GM12891 (cell line): ENCODE measurements at places on chromosomes 12 and 14.

- peak; percentile 30 for DNase-seq
These were observed 20.0 kb upstream of the TCP11L2 start for GRCh38 chr12:106282457-106283097.

DNA sequence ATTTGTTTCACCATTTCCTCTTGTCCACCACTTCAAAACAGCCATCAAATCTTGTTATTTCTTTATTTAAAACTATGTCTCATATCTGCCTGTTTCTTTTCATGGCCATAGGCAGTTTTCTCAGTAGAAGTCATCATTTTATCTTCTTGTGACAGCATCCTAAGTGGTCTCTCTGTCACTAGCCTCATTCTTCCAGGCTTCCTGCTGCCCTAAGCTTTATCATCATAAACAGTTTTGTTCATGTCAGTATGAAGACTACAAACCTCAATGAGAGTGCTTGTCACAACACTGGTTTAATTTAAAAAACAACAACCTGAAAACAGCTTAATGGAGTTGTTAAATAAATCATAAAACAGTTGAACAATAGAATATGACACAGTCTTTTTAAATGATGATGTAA is 387.8 kb upstream of the RPL10L start:
- no peak for DNase-seq

DNA sequence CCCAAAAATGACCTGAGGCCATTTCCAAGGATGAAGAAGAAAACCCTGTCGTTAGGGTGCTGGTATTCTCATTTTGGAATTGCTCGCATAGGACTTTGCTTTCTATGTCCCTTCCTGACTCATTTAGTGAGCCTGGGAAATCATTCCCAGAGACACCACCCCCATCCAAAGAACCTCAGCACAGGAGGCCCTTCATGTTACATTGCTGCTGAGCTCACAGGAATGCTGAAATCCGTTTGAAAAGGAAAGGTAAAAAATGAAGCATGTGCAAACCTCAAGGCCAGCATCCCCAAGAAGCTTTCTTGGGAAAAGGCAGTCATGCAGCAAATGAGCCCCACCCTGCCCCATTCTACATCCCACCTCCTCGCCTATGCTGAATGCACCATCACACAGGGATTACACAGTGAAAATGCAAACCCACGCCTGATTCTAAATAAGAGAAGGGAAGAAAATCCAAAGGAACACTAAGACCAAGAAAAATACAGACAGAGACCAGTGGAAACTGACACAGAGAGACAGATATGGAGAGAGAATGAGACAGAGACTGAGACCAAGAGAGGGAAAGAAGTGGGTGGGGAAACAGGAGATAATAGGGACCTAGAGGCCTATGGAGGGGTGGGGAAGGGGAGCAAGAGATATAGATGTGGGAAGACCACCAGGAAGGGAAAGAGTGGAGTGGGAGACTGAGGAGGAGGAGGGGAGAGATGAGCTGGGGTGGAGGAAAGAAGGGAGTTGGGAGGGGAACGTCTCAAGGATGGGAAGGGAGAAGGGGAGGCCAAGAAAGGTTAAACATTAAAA is 33.5 kb downstream of the NIN start:
- no peak for DNase-seq

GRCh38 chr12:52754135-52754534 is 23.0 kb downstream of the KRT76 start:
- no peak for DNase-seq

DNA sequence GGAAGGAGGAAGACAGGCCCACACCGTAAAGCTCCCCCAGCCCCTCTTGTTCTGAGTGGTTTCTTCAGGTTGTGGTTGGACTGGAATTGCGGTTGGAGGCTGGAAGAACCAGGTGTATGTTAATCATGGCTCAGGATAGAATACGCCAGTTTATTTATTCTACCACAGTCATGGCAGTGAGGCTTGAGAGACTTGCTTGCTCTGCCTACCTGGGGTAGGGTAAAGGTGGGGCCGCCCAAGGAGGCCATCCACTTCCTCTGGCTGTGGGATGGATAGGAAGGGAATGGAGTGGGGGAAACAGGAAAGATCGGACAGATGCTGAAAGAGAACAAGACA is 8.1 kb downstream of the SHMT2 start:
- no peak for DNase-seq

DNA sequence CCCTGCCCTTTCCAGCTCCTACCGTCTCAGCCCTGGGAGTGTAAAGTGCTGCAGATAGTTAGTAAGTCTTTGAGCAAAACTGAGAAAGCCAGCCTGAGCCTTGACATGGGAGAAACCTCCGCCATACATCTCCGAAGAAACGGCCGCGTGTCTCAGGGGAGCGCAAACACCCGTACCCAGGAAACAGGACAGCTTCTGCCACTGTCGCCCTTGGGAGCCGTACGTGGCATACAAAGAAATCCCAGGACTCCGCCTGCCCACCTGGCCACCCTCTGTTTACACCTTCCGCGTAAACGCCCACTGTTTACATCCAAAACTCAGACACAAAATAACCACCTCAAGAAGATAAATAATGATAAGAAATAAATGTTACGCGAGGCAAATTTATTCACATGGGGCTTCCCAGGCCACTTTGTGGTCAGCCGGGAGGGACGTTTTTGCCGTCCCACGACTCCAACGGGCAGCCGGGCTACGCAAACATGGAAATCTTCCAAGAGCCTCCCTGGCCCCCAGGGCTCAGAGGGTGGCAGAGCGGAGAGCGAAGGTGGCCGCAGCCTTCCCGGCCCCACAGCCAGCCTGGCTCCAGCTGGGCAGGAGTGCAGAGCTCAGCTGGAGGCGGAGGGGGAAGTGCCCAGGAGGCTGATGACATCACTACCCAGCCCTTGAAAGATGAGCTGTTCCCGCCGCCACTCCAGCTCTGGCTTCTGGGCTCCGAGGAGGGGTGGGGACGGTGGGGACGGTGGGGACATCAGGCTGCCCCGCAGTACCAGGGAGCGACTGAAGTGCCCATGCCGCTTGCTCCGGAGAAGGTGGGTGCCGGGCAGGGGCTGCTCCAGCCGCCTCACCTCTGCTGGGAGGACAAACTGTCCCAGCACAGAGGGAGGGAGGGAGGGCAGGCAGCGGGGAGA is at the start of gene BDKRB2:
BDKRB2 (plus strand) TSS at position 689 of the 908 bp plus-strand sequence. CDS start 32,269 bp downstream, outside the sequence.
- no peak for DNase-seq

GRCh38 chr14:80358112-80358511 is 146.8 kb upstream of the DIO2 start:
- no peak for DNase-seq

DNA sequence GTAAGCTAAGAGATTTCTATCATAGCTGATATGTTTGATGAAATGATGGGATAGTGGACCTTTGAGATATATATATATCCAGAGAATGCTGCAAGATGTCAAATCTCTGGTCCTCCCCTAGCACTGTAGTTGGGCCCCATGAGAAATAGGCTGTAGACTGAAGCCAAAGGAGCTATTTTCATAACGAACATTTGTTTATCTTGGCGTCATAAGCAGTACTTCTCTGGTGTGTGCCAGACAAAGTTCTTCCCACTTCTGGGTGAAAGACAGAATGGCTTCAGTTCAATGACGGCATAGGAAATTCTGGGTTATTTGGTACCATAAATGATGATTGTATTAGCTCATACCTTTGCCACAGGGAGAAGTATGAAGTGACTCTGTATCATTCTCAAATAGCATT is 534.3 kb downstream of the SOX5 start:
- no peak for DNase-seq

DNA sequence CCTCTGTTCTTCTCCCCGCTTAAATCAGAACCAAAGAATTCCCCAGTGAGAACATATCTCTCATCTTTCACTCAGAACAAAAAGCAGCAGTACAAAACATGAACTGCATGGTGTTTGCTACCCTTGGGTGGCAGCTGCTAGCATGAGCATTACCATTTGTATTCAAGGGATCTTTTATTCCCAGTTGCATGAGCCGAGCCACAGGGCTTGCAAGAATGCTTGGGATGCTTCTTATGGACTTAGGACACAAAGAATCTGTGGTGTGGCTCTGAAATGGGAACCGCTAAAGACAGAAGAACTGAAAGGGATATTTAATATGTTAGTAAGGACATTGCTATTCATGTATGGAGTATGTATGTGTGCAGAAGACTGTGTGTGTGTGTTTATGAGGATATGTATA is 190.6 kb downstream of the TMX1 start:
- DNase-seq, result no peak

DNA sequence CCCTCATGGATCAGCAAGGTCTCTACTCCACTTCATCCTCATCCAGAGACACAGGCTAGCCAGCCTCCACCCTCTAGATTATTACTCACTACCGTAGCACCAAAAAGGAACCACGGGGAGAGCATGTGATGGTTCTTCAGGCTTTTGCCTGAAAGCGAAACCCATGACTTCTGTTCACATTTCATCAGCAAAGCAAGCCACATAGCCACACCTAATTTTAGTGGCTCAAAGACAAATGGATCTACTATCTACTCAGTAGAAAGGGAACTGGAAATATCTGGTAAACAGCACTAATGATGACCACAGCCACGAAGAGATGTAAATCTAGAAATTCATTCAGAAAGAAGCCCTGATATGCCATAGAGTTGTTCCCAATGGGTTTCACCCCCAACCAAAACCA is 51.4 kb downstream of the VCPKMT start:
- peak; percentile 45 for DNase-seq

DNA sequence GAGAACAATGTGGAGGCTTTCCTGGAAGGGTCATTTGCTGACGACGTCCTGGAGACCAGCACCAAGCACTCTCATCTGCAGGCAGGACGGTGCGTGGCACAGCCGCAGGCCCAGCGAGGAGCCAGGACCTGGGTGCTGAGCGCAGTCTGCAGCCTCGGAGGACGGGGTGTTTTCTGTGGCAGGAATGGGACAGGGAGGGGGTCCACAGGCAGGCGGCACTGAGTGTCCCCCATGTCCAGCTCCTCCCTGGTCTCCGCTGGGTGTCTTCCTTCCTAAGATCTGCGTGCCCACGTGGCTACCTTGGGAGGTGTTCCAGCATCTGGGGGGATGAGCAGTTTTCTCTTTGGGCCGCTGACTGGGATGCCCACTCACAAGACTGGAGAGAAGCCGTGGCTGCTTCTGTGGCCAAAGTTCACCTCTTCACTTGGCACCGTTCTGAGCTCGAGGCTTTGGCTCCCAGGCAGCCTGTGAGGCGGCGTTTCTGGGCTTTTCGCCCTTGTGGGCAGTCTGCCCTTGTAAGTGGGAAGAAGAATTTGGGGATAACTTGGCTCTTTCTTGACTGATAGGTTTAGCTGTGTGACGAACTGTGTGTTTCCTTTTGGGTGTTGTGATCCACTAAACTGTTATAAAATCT is 72.2 kb downstream of the NOC4L start:
- no peak for DNase-seq

DNA sequence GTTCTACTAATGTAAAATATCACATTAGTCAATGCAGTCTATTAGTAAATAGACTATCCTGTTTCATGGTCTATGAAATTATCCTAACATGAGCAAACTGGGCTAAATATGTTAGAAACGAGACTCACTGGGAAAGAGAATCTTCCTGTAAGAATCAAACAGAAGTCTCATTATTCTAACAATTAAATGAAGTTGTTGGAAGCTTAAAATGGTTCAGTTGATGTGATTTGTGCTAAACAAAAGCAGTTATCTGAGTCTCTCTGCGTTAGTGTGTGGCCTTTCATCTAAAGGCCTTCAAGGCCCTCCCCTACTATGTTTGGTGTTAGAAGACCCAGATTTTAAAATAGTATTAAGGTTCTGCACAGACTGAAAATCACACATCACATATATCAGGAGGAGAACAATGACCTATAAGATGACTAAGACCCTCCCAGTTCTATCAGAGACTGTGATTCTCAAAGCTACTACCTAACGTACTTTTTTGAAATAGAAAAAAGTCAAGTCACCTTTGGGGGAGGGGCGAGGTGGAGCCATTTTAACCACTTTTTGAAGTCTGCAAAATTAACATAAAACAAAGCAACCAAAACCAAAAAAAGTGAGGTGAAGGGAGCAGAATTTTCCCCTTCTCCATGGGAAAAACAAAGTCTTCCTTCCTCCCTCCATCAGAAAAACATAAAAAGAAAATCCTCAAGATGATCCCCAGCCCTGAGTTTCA is 82.3 kb downstream of the DENND5B start:
- DNase-seq, result no peak

DNA sequence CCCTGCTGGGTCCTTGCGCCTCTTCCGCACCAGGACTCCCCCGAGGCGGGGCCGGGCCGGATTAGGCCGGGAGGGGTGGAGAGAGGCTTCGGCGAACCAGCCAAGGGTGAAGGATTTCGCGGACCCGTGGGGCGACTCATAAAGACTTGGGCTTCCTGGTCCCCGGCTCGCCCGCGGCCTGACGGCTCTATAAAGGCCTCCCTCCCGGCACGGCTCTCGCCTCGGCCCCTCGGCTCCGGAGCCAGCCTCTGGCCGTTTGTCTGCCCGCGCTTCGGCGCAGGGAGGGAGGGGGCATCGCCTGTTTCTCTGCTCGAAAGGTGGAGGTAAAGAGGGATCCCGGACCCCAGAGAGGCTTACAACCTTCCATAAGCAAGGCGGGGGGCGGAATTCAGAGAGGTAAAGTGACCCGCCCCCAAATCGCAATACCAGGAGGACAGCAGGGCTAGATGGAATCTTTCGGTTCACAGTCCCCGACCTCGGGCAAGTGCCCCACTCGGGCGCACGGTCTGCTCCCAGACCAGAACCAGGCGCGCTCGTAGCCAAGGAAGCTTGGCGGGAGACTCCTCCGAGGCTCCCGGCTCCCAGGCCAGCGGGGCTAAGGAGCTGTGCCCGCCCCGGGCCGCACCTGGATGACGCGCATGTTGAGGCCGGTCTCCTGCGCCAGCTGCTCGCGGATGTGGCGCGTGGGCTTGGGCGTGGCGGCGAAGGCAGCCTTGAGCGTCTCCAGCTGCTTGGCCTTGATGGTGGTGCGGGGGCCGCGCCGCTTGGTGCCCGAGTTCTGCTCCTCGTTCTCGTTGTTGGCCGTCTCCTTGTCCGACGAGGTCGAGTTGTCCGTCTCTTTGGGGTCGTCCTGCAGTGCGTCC is 3.9 kb downstream of the LHX5 start:
- DNase-seq, result peak; percentile 25

- no peak for DNase-seq
These were observed 2.6 kb upstream of the DDX47 start for GRCh38 chr12:12810553-12811021.

DNA sequence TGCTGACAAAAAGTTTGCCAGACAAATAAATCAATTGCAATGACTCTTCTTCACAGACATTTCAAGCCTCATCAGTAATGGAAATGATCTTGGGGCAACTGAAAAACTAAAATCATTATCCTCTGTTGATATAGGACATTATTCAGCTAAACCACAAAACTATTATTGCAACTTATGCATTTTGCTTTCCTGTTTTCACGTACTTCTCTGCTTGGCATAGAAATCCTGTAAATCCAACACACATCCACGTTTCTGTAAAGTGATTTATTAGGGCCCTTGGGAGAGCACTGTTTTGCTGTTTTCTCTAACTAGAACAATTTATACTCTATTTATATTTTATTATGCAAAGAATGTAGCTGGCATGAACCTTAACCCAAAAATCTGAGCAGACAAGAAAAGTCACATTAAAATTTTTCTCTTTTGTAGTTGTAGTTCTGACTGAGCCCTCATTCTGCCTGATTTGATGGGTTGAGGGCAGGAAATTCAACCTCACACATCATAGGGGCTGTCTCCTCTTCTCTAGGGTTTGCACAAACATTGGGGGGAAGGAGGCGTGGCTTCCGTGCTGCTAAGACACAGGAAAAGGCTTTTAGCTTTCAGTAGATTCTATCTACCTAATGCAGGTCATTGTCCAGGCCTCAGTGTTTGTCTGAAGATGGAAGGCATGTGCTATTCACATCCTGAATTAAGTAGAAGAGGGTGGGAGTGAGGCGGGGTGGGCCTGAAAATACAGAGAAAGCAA is 11.5 kb upstream of the NUP107 start:
- DNase-seq, result no peak
